ENCODE measurements at places on chromosomes 5 and 9.
A peak's percentile ranks its signal among the peaks of the same experiment; 100 is the strongest.

DNA sequence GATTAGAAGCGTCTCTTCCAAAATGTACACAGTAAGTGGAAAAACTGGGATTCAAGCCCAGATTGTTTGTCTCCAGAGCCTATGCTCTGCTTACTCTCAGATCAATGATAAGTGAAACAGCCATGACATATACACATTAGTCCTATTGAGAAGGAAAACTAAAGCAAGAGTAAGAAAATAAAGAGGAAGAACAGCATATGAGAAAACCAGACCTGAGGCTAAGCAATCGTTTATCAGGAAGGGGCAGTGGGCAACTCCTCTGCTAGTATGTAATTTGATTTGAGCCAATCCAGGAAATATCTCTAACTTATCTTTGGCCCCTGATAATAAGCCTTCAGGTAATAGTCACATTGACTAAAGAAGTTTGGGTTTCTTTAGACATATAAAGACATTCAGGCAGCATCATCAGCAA lies 789.9 kb upstream of the C9orf72 start:
- DNase-seq = no peak

- no peak for DNase-seq
Observed at GRCh38 chr5:147393874-147394672, 115.8 kb downstream of the DPYSL3 start.

DNA sequence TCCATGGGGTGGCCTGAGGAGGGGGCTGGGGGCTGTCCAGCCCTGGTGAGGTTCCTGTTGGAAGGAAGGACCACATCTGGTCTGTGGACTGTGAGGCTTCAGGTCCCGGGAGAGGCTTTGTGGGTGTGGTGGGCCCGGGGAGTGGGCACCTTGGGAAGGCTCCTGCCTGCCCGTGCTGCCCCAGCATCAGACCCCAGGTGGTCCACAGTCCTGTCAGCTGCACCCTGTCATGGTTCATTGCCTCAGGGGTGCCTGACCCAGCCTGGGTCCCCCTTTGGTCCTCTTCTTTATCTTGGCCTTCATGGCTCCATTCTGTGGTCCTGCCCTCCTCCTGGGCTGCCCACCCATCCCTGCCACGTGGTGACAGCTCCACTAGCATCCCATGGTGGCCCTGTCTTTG lies 36.7 kb downstream of the WNK2 start:
- no peak for DNase-seq

DNA sequence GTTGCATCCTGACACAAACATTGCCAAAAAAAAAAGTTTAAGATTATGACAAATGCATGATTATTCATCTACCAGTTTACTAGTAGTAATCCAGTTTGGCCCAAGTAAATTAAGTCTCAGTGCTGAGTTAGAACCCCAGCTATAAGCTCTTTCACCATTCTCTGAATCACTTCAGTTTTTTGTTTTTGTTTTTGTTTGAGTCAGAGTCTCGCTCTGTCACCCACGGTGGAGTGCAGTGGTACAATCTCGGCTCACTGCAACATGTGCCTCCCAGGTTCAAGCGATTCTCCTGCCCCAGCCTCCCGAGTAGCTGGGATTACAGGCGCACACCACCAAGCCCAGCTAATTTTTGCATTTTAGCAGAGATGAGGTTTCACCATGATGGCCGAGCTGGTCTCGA lies 1.5 kb upstream of the PCYOX1L start:
- DNase-seq = no peak

GRCh38 chr5:41508186-41508585 lies 2.2 kb downstream of the PLCXD3 start:
- peak; percentile 6 for DNase-seq

- peak; percentile 57 for DNase-seq
Observed at GRCh38 chr9:86034863-86035734, 64.3 kb downstream of the GOLM1 start.

DNA sequence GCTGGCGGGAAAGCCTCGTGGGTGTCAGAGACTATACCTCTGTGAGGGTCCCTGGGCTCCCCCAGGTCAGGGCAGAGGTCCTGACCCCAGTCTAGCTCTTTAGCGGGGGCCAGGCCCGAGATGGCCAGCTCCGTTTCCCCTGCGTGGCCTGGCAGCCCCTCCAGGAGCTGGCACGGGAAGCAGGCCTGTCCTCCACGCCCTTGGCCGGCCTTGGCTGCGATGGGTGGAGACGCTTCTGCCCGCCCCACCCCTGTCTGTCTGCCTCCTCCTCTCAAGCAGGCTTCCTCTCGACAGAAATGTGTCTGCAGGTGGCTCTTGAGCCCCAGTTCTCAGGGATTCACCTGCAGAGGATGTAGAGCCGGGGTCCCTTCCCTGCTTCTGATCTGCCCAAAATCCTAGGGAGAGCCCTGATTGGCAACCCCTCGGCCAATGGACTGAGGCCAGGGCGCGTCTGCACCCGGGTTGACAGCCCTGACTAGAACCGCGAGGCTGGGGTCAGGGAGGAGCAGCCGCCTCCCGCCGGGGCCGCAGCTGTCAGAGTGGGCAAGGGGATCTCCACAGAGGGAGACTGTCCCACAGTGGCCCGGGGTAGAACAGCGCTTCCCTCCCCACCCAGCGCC lies 2.6 kb upstream of the GRIN1 start:
- no peak for DNase-seq

DNA sequence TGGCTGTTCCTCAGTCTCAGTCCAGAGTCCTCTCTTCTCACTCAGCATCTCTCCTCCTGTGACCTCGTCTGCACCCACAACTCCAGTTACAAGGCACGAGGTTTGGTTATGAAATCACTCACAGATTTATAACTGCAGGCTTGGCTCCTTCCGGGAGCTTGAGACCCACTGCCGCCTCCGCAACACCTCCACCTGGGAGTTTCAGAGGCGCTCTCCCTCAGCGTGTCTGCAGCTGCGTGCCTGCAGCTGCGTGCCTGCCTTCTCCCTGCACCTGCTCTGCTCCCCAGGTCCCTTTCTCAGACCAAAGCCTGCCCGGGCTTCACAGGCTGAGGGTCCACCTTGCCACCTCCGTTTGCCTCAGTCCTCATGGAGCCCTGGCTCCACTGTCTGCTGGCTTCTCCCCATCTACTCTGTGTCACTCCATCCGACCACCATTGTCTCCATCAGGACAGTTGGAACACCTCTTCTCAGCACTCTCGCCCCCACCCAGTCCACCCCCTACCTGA lies 51.5 kb downstream of the HRH2 start:
- DNase-seq = no peak

DNA sequence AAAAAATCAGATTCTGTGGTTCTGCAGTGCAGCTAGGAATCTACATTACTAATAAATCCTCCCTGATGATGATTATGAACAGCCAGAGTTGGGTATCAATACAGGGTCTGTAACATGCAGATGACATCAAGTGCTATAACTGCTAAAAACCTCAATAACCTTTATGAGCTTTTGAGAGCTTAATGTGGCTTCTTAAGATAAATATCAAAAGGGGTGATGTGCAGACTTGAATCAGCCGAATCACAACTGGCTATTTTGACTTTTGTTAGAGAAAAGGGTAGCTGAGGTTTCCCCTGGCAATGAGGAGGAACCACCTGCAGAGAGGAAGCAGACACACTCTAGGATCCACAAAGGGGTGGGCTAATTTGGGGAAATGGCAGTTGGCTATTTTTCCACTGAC lies 30.2 kb downstream of the CAPSL start:
- DNase-seq = no peak

- DNase-seq = no peak
Observed at GRCh38 chr9:105979290-105979689, 284.9 kb downstream of the TMEM38B start.

- DNase-seq = no peak
Observed at GRCh38 chr9:110124439-110124838, 83.5 kb downstream of the C9orf152 start.

- DNase-seq = peak; percentile 69
Observed at GRCh38 chr5:111158105-111158744, 66.0 kb upstream of the CAMK4 start.

DNA sequence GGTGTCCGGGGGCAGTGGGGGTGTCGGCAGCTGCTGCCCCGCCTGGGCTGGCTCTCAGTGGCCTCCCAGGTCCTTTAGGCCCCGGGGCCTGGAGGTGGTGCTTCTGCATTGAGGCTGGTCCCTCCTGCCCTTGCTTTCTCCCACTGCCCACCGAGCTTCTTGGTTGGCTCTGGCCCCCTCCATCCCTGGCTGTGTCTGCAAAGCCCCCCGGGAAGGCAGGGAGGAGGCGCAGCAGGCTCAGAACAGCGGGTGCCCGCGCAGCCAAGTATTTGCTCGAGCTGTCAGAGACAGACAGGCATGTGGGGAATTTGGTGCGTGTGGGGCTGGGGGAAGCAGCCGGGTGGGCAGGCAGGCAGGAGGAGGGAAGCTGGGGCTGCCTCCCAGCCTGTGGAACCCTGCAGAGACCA lies 11.5 kb downstream of the CXXC5 start:
- no peak for DNase-seq

- DNase-seq = no peak
Observed at GRCh38 chr9:16044579-16044881, 491.7 kb downstream of the CCDC171 start.

DNA sequence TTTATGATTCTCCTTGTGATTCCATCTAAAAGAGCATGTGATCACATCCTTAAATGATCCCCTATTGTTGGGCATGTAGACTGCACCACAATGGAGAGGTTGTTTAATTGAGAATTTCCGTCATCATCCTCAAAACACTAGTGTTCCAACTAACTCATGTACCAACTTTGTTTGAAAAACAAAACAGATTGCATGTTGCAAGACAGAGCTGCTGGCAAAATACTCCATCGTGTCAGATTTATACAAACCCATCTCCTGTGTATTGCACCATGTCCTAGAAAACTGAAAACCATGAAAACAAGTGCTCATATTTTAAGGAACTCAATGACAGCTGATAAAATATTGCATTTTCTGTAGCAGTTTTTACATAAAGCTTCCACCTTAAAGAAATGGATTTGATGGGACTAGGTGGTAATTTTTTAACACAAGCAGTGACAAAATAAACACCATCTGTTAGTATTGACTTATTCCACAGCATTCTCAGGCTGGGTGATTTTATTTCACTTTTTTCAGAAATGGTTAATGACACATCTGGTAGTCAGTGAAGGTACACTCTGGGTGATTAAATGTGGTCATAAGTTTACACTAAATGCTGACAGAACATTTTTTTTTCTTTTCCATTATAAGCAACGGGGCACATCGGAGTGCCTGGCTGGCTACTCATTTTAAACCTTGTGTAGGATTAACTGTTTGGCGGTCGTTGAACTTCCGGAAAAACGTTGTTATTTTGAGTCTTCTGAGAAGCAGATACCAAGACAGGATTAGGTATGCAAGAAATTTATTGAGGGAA lies 602.9 kb upstream of the WWC1 start:
- peak; percentile 16 for DNase-seq

DNA sequence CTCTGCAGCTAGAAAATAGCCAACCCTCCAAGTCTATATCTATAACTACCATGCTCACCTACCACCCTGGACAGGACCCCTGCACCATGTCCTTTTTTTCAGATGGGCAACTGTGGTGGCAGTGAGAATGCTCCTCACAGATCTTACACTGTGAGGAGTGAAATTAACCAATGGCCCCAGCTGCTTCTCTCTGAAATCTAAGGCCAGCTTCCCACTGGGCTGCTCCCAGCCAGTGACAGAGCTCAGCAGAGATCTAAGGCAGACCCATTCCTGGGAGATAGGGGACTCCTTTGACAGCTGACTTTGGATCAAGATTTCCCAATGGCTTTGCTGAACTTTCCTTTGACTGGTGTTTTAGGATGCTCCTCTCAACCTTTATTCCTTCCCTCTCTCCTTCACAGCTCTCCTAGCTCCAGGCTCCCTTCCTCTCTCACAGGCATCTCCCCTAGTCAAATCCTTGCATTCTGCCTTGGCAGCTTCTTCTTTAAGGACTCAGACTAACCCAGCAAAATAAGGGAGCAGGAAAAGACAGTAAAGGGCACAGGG lies 1.6 kb upstream of the ARAP3 start:
- no peak for DNase-seq

DNA sequence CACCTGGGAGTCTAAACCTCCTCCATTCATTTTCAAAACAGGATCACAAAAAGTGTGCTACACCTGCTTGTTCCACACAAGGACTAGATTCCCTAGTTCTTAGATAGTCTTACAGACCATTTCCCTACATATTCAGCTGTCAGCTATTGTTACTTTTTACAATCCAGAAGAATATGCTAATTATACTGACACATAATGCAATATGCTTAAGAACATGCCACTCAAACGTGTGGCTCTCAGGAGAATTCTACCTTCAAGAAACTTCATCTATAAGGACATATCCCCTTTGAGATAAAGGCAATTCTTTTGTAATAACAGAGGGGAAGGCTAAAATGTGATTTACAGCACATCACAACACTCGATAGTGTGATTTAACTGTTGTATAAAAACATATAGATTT lies 456.1 kb upstream of the ARRDC3 start:
- DNase-seq = no peak

GRCh38 chr9:113482991-113483675 lies 19.6 kb downstream of the RGS3 start:
- DNase-seq = no peak

DNA sequence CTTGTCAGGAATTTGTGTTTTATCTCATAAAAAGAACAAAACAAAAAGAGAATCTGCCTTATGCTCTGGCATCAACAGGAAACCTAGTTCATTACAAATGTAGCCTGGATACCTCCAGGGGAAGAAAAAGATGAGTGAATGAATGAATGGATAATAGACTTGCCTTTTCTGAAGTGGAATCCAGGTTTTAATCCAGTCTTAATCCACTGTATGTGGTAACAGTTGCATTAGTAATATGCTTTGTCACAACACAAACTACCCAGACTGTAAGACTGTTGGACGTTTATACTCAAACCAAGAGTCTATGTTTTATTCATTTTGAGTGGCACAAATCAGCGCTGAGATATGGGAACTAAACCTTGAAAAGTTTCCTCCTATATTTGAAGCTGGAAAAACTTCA lies 32.1 kb upstream of the MAP3K1 start:
- DNase-seq = no peak

DNA sequence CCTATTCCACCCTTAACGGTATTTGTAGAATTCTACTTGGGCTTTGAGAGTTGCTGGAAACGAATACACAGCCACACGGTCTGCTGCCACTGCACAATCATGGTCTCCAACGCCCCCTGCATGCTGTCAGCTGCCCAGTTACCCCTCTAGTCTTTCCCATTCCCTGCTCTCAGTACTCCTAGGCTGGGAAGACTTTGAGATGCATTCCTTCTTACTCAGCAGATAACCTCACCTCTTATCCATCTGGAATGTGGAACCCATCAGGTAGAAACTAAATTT lies 92.8 kb downstream of the ANKH start:
- no peak for DNase-seq

GRCh38 chr9:11144746-11145145 lies 531.9 kb upstream of the PTPRD start:
- no peak for DNase-seq

- DNase-seq = no peak
Observed at GRCh38 chr5:154038261-154038706, 426 bp downstream of the FAM114A2 start.

DNA sequence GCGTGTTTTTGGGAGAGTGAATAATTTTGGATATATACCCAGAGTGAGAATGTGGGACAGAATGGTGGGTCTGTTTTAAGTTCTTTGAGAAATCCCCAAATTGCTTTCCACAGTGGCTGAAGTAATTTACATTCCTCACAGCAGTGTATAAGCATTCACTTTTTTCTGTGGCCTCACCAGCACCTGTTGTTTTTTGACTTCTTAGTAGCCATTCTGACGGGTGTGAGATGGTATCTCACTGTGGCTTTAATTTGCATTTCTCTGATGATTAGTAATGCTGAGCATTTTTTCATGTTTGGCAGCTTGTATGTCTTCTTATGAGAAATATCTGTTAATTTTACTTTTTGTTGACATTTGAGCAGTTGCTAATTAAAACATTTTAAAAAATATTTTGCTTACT lies 9.4 kb upstream of the SPATA31D1 start:
- no peak for DNase-seq

GRCh38 chr5:90473396-90474234 lies 956 bp downstream of the MBLAC2 start:
- DNase-seq = peak; percentile 45

Data from RWPE1 (cell line).